ENCODE measurements at places on chromosomes 5 and 9.

DNA sequence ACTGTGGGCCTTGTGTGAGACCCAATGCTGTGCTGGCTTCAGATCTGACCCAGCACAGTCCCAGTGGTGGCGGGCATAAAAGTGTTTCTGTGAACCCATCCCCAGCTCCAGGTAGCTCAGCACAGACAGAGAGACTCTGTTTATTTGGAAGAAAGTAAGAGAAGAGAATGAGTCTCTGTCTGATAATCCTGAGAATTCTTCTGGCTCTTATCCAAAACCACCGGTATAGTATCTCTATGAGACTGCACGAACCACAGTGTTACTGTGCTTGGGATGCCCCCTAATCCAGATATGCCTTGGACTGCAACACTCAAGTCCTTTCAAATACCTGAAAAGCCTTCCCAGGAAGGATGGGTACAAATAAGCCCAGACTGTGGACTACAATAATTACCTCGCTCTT, 1660.8 kb upstream of the ACO1 start:
- no peak for DNase-seq

DNA sequence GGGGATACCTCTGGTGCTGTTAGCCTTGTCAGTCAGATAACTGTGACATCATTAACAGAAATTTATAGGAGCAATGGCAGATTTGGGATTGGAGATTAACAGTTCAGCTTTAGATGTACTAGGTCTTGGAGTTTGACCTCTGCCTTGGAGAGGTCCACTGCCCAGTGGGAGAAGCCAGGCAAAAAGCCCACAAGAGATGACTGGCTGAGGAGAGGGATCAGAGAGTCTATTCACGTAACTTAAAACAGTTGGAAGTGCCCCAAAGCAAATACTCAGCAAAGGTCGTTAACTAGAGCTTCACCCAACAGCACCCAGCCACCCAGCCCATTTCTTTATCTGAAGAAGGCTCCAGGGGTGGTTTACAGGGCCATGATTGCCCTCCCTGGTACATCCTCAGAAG, 232.7 kb upstream of the PPP1R2B start:
- DNase-seq, result no peak

GRCh38 chr5:53008751-53009150, 19.6 kb downstream of the ITGA2 start:
- DNase-seq, result no peak

DNA sequence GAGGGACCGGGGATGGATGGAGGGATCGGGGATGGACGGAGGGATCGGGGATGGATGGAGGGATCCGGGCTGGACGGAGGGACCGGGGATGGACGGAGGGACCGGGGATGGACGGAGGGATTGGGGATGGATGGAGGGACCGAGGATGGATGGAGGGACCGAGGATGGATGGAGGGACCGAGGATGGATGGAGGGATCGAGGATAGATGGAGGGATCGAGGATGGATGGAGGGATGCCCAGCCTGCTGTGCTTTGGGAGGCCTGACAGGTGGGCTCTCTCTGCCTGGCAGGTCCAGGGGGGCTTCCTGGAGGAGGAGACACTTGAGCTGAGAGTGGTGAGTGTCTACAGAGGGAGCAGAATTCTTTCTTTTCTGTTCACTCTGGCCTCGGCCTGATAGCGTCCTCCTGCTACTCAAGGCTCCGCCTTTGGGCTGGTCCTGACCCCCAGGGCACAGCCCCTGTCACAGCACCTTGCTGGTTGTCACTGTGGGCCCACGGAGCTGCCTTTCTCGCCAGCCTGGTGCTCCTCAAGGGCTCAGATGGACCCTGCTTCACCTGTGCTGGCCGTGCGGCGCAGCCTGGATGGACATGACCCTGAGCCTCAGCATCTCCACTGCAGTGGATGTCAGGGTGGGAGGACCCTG, 42.2 kb upstream of the RNF130 start:
- DNase-seq, result no peak

All from stimulated activated CD8-positive, alpha-beta memory T cell treated with anti-CD3 and anti-CD28 coated beads, Interleukin-4, amount 100 ng/mL, for 4 hours (primary cell).